Right cardiac atrium (tissue), 5 donors: ENCODE measurements at places on chromosomes 4 and X.

GRCh38 chr4:138935-139334 lies 14.6 kb downstream of the ZNF718 start:
- DNase-seq: no peak

DNA sequence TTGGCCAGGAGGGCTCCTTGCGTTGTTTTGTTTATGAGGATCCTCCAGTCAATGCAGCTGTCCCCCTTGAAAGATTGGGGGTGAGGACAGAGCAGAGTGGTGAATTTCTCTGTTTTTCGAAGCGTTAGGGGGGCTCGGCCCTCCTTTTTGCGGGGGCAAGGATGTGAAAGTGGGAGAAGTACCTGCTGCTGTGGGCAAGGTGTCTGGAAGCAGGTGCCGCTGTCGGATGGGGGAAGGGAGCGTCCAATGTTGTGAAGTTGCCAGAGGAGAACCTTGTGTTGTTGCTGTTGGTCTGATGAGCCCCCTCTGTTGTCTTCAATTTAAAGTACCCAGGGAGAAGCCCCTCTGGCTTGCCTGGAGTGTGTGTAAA lies 613 bp downstream of the GLRB start:
- no peak for DNase-seq

DNA sequence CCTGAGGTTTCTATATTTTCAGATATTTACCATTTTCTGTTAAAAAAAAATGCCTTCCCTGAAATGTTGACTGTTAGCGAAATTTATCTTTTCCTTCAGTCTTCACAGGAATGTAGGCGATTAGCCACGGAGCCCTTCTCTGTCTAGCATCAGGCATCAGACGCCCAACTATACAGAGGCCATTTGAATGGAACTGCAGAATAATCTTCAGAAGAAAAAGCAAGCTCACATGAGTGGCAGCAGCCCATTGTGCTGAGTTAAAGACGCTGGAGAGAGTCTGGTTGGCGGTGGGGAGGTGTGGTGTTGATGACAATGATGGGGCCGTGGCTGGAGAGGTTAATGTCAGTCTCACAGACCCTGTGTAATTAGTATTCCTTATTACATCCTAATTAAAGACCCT lies 196.8 kb upstream of the LEF1 start:
- no peak for DNase-seq

DNA sequence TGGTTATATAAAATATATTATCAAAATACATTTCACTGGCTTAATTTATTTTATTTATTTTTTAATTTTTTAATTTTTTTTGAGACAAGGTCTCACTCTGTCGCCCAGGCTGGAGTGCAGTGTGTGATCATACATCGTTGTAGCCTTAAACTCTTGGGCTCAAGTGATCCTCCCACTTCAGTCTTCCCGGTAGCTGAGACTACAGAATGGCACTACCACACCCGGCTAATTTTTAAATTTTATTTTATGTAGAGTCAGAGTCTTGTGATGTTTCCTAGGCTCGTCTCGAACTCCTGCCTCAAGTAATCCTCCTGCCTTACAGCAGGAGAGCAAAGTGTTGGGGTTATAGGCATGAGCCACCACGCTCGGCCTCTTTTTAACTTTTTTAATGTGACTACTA lies 143.8 kb downstream of the CEP135 start:
- no peak for DNase-seq

- no peak for DNase-seq
Observed at GRCh38 chr4:113071274-113071673, 21.8 kb downstream of the ANK2 start.
